ENCODE measurements at places on chromosomes 5 and 9. TPM values are rescaled to one million over a fixed set of nuclear protein-coding genes. Genes with fewer than 3 reads are reported as not detected.

DNA sequence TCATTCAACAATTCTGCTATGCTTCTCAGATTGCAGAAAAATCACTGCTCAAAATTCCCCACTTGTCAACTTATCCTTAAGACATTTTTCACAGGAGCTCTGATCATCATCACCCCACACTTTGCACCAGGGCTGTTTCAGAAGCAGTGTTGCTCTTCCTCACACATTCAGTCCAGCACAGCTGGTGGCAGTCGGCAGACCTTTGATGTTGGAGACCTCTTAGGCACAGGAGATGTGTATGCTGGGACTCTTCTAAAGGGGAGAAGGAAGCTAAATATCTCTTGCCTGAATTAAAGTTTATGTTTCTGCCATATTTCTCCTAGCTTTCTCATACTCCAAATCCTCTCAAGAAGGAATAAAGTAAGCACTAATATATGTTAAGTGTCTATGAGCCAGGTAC is 44.8 kb upstream of the SSBP2 start:
- no peak for DNase-seq

GRCh38 chr9:8492024-8492423 is 692.4 kb upstream of the DMAC1 start:
- DNase-seq, result no peak

DNA sequence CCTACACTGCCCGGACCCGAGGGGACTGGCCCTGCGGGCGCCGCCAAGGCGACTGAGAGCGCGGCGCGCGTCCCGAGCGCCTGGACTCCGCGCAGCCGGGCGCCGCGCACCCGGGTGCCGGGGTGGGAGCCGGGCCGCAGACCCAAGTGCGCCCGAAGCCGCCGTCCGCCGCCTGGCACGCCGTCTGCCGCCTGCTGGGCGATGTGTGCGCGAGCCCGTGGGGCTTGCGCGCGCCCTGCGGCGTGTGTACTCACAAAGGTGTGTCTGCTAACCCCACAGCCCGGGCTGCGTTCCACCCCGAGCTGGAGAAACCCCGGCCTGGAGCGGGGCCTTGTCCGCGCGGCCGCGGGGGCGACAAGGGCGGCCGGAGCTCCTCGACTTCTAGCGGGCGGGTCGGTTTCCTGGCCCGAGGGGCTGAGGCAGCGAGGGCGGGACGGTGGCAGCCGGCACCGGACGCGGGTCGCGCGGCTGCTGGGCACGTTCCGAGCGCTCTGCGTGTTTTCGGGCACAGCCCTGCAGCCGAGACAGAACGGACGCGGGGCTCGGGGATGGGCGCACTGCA is 1.1 kb upstream of the ZSWIM6 start:
- peak; percentile 80 for DNase-seq

DNA sequence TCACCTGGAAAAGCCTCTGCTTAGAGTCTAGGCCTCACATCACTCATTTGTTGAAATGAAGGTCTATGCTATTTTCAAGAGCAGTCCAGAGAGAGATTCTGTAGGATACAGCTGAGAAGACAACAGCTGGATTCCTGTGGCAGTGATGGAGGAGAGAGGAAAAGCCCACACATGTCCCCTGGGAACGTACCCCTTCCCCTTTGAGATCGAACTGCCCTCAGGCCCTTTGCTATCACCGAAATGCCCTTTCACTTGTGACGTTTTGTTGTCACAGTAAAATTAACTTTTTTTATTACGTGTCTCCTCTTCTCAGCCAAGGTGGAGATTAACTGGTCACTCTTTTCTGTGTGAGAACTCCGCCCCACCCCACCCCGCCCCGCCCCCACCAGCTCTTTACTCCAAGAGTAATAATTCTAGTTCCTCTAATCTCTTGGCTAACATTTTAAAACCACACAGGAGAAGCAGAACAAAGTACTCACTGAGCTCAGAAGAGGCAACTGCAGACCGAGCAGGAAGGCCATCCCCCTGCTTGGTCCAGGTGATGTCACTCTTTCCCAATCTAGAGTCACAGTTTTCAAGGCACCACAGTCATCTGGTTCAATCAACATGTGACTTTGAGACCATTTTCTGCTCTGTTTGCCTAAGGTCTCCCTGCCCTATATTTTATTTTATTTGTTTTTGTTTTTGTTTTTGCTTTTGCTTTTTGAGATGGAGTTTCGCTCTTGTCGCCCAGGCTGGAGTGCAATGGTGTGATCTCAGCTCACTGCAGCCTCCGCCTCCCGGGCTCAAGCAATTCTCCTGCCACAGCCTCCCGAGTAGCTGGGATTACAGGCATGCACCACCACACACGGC is 105.6 kb downstream of the SUSD1 start:
- DNase-seq, result peak; percentile 54

GRCh38 chr5:149387081-149387631 is 8.1 kb upstream of the IL17B start:
- peak; percentile 97 for DNase-seq

DNA sequence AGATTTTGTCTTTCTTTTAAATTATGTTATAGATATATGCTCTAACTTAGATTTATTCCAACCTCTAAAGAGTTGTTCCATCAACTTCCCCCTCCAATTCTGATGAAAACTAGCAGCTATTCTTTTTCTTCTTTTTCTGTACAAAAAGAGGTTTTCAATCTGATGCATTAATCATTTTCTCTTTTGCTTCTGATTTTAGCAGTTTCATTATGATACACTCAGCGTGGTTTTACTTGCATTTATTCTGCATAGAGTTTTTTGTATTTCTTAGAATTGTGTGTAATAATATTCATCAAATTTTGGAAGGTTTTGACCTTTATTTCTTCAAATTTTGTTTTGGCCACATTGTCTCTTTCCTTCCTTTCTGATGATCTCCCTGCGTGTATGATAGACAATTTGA is 968.1 kb upstream of the CDH18 start:
- no peak for DNase-seq

GRCh38 chr5:77867194-77867691 is 91.1 kb upstream of the TBCA start:
- peak; percentile 13 for DNase-seq

The SLC46A2 gene
- not detected for total RNA-seq

- DNase-seq, result no peak
Measured at GRCh38 chr9:91886414-91887076, 63.5 kb downstream of the ROR2 start.
